ENCODE measurements at places on chromosomes 2 and 18. TPM values are rescaled to one million over a fixed set of nuclear protein-coding genes. Genes with fewer than 3 reads are reported as not detected.

EIF4E2 gene
- 135 TPM for polyA plus RNA-seq

TMEM37 gene
- polyA plus RNA-seq = 0.32 TPM

GATA6 gene
- 0.04 TPM for polyA plus RNA-seq

MITD1 gene
- 61.2 TPM for polyA plus RNA-seq

TRIM43 gene
- not detected for polyA plus RNA-seq

ABCB11 gene
- polyA plus RNA-seq = not detected

NT5DC4 gene
- 0.14 TPM for polyA plus RNA-seq

TAF1B gene
- polyA plus RNA-seq = 14.6 TPM

ANO7 gene
- polyA plus RNA-seq = 0.61 TPM

CNTNAP5 gene
- not detected for polyA plus RNA-seq

SP5 gene
- not detected for polyA plus RNA-seq

CD8B2 gene
- not detected for polyA plus RNA-seq

ATAD2B gene
- 16.6 TPM for polyA plus RNA-seq

MYCN gene
- polyA plus RNA-seq = not detected

OTOS gene
- polyA plus RNA-seq = not detected

OSR1 gene
- polyA plus RNA-seq = not detected

FHOD3 gene
- polyA plus RNA-seq = 2.4 TPM

CTIF gene
- polyA plus RNA-seq = 1.3 TPM

EPAS1 gene
- polyA plus RNA-seq = 0.62 TPM

MRPL44 gene
- 39.9 TPM for polyA plus RNA-seq

UCN gene
- 2.7 TPM for polyA plus RNA-seq

RTP5 gene
- not detected for polyA plus RNA-seq

UPP2 gene
- not detected for polyA plus RNA-seq

CCDC148 gene
- 0.18 TPM for polyA plus RNA-seq

IL1RL2 gene
- not detected for polyA plus RNA-seq

TRIM54 gene
- polyA plus RNA-seq = not detected

ARHGEF4 gene
- not detected for polyA plus RNA-seq

PROC gene
- not detected for polyA plus RNA-seq

TUBB8B gene
- polyA plus RNA-seq = not detected

CKAP2L gene
- 37.4 TPM for polyA plus RNA-seq

PRKAG3 gene
- not detected for polyA plus RNA-seq

TWIST2 gene
- polyA plus RNA-seq = not detected

COBLL1 gene
- not detected for polyA plus RNA-seq

TCF23 gene
- polyA plus RNA-seq = 0.02 TPM

KCNJ13 gene
- 0.38 TPM for polyA plus RNA-seq

CHMP1B gene
- 23.7 TPM for polyA plus RNA-seq

PSMA8 gene
- not detected for polyA plus RNA-seq

STON1 gene
- polyA plus RNA-seq = not detected

MYL12B gene
- 466 TPM for polyA plus RNA-seq

KCNG2 gene
- 0.16 TPM for polyA plus RNA-seq

SDC1 gene
- polyA plus RNA-seq = 33.8 TPM

UGT1A5 gene
- polyA plus RNA-seq = not detected
